ENCODE measurements at places on chromosomes 12 and 14. TPM values are rescaled to one million over a fixed set of nuclear protein-coding genes. Genes with fewer than 3 reads are reported as not detected.
A peak's percentile ranks its signal among the peaks of the same experiment; 100 is the strongest.

The SLC22A17 gene
- total RNA-seq = 1.7 TPM

The CLMN gene
- total RNA-seq = 4.7 TPM

The KRT6C gene
- not detected for total RNA-seq

The GSC gene
- 12.1 TPM for total RNA-seq

The C12orf54 gene
- total RNA-seq = not detected

The FZD10 gene
- not detected for total RNA-seq

The TC2N gene
- total RNA-seq = 0.05 TPM

The POLE2 gene
- 26.1 TPM for total RNA-seq

The ARID4A gene
- total RNA-seq = 7.6 TPM

The POP5 gene
- 44.8 TPM for total RNA-seq

The RNASE7 gene
- total RNA-seq = not detected

The HOXC10 gene
- 3.2 TPM for total RNA-seq

DNA sequence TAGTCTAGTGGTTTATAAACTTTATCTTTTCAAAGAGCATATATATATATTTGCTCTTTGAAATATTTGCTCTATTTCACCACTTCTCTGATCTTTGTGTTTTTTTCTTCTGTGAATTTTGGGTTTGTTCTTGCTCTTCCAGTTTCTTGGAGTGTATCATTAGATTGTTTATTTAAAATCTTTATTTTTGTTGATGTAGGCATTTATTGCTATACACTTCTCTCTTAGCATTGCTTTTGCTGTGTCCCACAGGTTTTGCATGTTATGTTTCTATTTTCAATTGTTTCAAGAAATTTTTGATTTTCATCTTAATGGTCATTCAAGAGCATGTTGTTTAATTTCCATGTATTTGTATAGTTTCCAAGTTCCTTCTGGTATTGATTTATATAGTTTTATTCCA lies 69.1 kb downstream of the BRMS1L start:
- no peak for DNase-seq

DNA sequence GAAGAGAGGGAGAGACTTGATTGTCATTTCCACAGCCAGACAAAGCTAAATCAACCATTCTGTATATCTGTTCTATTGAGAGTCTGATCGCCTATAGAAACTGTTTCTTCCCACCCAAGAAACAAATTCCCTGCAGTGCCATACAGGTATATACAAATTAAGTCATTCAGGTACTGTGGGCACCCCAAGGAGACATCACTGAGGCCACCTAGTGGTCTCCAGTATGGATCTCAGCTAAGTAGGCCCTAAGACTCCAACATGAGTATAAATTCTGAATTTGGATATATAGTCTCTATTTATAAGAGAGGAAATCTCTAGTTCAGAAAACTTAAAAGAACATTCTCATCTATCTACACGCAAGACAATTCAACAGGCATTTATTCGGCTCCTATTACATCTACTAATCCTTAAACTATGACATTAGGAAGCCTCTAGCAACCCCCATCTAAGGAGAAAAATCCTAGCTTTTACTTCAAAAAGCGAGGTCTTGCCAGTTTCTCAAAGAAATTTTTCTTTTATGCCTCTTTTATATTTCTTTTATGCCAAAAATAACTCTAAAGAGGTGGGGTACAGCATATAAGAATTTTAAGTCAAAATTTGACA lies 62.6 kb downstream of the DCAF5 start:
- no peak for DNase-seq

DNA sequence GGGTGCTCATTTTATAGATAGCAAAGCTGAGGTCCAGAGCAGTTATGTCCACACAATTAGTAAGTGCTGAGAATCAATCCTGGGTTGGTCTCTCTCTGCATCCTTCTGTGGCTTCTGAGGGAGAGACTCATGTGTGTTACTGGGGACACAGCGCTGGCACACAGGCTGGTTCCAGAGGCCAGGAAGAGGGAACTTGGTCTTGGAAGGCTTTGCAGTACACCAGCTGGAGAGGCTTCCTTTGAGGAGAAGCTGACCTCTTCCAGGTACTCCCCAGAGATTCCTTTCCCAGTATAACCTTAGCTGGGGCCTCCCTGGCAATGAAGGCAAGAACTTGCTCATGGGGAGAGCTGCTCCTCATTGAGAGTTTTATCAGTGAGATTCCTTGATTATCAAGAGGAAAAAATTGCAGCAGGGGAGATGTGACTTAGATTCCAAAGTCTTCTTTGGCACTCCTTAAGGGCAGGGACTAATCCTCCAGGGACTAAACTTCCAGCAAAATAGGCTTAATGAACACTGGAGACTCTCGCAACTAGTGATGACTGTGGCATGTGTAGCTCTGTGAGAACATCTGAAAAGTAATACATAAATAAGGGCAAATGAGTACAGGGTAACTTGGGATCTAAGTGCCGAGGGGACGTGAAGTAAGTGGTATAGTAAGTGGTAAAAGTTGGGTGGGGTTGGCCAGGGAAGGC lies 13.9 kb upstream of the KRT80 start:
- DNase-seq = no peak

DNA sequence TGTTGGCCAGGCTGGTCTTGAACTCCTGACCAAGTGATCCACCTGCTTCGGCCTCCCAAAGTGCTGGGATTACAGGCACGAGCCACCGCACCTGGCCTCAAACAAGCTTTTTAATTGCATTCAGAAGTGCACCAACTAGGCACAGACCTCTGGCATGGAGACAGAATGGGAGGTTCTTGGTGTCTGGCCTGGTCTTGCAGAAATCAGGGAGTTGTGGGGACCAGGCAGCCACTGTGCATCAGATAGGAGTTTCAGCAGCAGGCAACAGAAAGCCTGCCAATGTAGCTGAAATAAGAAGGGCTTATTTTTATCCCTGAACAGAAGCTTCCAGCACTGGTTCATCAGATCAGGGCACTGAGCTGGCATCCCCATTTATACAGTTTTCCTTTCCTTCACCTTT lies 22.2 kb upstream of the TCL1B start:
- no peak for DNase-seq

DNA sequence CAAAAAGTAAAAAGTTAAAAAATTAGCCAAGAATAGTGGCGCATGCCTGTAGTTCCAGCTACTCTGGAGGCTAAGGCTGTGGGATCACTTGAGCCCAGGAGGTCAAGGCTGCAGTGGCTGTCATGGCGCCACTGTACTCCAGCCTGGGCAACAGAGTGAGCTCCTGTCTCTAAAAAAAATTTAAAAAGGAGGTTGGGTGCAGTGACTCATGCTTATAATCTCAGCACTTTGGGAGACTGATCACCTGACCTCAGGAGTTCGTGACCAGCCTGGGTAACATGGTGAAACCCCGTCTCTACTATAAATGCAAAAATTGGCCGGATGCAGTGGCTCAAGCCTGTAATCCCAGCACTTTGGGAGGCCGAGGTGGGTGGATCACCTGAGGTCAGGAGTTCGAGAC lies 8.2 kb upstream of the YLPM1 start:
- no peak for DNase-seq

DNA sequence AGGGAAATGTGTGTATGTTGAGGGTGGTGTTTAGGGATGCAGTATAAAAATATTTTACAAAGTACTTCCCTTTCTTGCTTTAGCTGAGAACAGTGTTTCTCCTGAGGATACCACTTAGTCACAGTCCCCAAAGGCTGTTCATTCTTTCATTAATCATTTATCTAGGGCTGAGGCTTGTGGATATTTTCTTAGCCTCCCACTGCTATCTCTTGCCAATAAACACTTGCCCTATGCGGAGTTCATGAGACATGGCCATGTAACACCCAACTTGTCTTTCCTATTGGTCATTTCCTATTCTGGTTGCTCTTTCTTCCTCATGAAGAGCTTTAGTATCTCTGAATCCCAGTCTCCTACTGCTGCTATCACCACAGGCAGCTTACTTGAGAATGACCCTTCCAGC lies 75.1 kb downstream of the ETNK1 start:
- no peak for DNase-seq

- DNase-seq = no peak
These were observed 41.3 kb downstream of the BAZ1A start for GRCh38 chr14:34833549-34834523.

GRCh38 chr12:10957741-10958140 lies 18.7 kb upstream of the TAS2R14 start:
- no peak for DNase-seq

GRCh38 chr12:132677492-132677891 lies 9.7 kb downstream of the POLE start:
- no peak for DNase-seq

DNA sequence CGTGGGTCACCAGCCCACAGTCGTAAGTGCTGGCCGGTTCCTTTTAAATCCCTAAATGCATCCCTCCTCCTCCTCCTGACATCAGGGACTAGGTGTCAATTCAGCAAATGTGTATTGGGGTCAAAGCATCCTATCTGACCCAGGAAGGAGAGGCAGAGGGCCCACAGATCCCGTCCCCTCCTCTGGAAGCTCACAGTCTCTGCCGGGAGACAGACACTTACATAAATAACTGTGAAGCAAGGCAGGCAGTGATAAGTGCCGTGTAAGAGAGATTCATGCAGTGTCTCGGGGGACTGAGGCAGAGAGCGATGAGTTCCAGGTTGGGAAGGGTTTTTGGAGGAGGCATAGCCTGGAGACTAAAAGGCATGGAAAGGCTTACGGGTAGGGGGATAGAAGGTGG lies 44.1 kb downstream of the HRK start:
- DNase-seq = no peak

DNA sequence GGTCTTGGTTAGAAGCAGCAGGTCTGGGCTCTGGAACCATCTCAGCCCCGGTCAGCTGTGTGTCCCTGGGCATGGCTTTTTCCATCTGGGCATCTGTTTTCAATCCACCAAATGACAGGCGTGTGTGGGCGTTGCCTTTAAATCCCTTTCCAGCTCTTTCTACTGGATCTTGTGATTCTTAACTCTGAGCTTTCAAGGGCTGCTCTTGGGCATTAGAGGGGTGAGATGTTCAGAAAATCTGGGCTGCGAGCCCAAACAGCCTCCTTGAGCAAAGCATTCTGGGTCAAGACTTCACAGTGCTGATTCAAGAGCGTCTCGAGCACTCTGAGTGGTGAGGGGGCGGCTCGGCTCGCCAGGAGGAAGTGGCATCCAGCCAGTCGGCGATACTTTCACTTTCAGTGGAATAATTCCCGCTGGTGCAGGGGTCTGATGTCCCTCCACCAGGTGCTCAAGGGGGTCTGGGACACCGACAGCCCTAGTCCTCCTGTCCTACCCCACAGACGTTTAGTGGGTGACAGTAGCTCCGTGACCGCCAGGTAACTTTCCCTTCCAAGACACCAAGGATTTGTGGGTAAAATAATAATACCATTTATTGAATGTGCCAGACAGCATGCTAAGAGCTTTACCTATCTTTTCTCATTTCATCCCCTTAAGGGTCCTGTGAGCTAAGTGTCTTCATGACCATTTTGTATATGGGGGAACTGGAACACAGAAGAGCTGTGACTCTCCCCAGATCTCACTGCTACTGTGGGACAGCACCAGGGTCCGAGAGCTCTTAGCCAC lies 114.0 kb downstream of the PLXNC1 start:
- DNase-seq = peak; percentile 77

- peak; percentile 13 for DNase-seq
These were observed 3.6 kb downstream of the ISCU start for GRCh38 chr12:108565976-108566375.

- peak; percentile 94 for DNase-seq
These were observed 6.3 kb upstream of the TPCN1 start for GRCh38 chr12:113214895-113215400.

All from SJSA1 (cell line).